ENCODE measurements at places on chromosomes 2 and 18. TPM values are rescaled to one million over a fixed set of nuclear protein-coding genes. Genes with fewer than 3 reads are reported as not detected.

MOGAT1 gene
- 0.24 TPM for total RNA-seq

RAMP1 gene
- total RNA-seq = 6.2 TPM

SCN7A gene
- total RNA-seq = not detected

EFEMP1 gene
- total RNA-seq = 3.7 TPM

NEU2 gene
- not detected for total RNA-seq

R3HDM1 gene
- total RNA-seq = 13.8 TPM

PIAS2 gene
- total RNA-seq = 23.8 TPM

MRO gene
- total RNA-seq = not detected

GPR155 gene
- total RNA-seq = 2.9 TPM

LYG2 gene
- not detected for total RNA-seq

RIT2 gene
- total RNA-seq = not detected

PSMA8 gene
- not detected for total RNA-seq

FBXO15 gene
- total RNA-seq = 0.96 TPM

NEU4 gene
- total RNA-seq = not detected

SETBP1 gene
- 5.5 TPM for total RNA-seq

TDRD15 gene
- total RNA-seq = not detected

NABP1 gene
- 19.4 TPM for total RNA-seq

HNMT gene
- 40.7 TPM for total RNA-seq

TANC1 gene
- total RNA-seq = 24.4 TPM

VAPA gene
- 258 TPM for total RNA-seq

FEV gene
- not detected for total RNA-seq

RAB17 gene
- 3.6 TPM for total RNA-seq

PDE1A gene
- total RNA-seq = 0.36 TPM

SCLY gene
- total RNA-seq = 13.3 TPM

ANKRD62 gene
- total RNA-seq = not detected

MARCHF4 gene
- 0.48 TPM for total RNA-seq

SPP2 gene
- total RNA-seq = not detected

DLX2 gene
- 0.72 TPM for total RNA-seq

ACMSD gene
- not detected for total RNA-seq

STON1 gene
- 7.0 TPM for total RNA-seq

ABCG5 gene
- not detected for total RNA-seq

Data from RPMI7951 (cell line).